ENCODE measurements at places on chromosomes 5 and 9. TPM values are rescaled to one million over a fixed set of nuclear protein-coding genes. Genes with fewer than 3 reads are reported as not detected.

IDNK gene
- total RNA-seq, result 6.5 TPM

GRIN1 gene
- under 0.01 TPM for total RNA-seq

CDH10 gene
- total RNA-seq, result under 0.01 TPM

FOXD4L3 gene
- total RNA-seq, result under 0.01 TPM

RANBP3L gene
- total RNA-seq, result not detected

NINJ1 gene
- total RNA-seq, result 63.8 TPM

WDR55 gene
- 18.3 TPM for total RNA-seq

ADCY2 gene
- 0.27 TPM for total RNA-seq

INSL4 gene
- total RNA-seq, result not detected

IFNK gene
- not detected for total RNA-seq

GLDC gene
- total RNA-seq, result 0.27 TPM

SNCB gene
- not detected for total RNA-seq

PCDHGA9 gene
- 1.1 TPM for total RNA-seq

ANKRD31 gene
- under 0.01 TPM for total RNA-seq

SPINK14 gene
- total RNA-seq, result not detected

CLTA gene
- 149 TPM for total RNA-seq

EQTN gene
- total RNA-seq, result not detected

CATSPER3 gene
- total RNA-seq, result 0.27 TPM

BHMT gene
- not detected for total RNA-seq

MARCOL gene
- not detected for total RNA-seq

ANKRD33B gene
- total RNA-seq, result 10.8 TPM

RIC1 gene
- 28.0 TPM for total RNA-seq

PGM5 gene
- 14.8 TPM for total RNA-seq

MYMK gene
- total RNA-seq, result not detected

SPATA31A3 gene
- not detected for total RNA-seq

ALDH1B1 gene
- 15.9 TPM for total RNA-seq

ANKRD34B gene
- under 0.01 TPM for total RNA-seq

APBA1 gene
- total RNA-seq, result 0.27 TPM

ZFP37 gene
- total RNA-seq, result 0.27 TPM

BAAT gene
- total RNA-seq, result not detected

PCSK1 gene
- not detected for total RNA-seq

All from hematopoietic multipotent progenitor cell (in vitro differentiated cells).